Cortex of kidney (tissue), 1 donor: ENCODE measurements at places on chromosomes 7 and 10.

DNA sequence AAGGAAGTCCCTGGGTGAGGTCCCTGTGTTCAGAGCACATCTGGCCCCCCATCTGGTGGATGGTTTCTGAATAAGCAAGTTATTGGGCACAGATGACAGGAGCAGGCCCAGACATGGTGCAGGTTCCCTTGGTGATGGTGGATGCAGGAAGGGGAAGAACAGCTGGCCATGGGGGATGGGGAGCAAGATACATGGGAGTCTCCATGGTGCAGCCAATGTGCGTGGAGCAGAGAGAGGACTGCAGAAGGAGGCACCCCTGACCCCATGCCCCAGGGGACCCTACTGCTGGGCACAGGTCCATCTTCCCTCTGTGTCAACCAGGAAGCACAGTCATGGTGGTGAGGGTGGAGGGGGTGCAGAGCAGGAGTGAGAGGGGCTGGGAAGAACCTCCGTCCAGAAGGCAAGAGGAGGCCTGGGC, 43.8 kb upstream of the RABGEF1 start:
- no peak for DNase-seq

DNA sequence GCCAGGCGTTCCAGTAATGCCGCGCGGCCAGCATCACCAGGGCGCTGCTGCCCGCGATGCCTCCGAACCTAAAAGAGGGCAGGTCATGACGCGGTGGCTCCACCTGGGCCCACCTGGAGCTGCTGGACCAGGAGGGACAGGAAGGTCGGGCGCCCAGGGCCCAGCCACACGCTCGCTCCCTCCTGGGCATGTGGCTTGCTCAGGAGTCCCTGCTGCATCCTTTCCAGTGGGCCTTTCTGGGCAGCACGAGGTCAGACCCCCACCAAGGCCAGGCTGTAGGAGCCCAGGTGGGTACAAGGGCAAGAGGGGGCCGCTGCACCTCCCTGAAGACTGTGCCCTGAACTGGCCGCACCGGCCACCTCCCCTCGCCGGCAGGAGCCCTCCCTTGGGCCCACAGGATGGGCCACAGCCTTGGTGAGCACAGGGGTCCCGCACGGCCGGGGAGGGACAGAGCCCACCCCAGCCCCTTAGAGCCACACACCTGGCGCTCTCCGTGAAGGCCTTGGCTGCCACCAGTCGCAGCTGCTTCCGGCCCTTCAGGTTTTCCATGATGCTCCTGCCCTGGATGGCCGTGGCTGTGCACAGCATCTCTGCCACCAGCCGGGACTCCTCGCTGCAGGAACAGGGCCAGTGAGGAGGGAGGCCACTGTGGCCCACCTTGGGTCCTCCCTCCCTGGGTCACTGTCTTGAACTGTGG, 43.2 kb downstream of the CFAP46 start:
- no peak for DNase-seq

- no peak for DNase-seq
Measured at GRCh38 chr7:156024201-156024600, 211.9 kb upstream of the SHH start.

- no peak for DNase-seq
Measured at GRCh38 chr7:43589728-43590127, 6.8 kb downstream of the STK17A start.

DNA sequence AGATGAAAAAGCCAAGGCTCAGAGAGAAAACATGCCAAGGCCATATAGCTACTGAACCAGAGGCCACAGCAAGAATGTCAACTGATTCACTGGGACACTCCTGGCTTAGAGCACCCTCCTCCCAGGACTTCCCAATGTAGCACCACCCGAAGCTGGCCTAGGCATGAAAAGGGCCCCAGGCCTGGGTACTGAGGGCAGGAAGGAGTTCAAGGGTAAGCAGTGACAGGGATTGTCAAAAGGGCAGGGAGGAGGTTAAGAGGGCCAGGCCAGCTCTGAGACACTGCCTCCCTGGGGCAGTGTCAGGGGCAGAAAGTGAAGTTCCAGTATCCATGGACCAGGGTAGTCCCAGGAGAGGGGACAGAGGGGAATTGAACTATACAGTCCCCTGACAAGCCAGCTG, 57.8 kb downstream of the FRMPD2 start:
- no peak for DNase-seq

DNA sequence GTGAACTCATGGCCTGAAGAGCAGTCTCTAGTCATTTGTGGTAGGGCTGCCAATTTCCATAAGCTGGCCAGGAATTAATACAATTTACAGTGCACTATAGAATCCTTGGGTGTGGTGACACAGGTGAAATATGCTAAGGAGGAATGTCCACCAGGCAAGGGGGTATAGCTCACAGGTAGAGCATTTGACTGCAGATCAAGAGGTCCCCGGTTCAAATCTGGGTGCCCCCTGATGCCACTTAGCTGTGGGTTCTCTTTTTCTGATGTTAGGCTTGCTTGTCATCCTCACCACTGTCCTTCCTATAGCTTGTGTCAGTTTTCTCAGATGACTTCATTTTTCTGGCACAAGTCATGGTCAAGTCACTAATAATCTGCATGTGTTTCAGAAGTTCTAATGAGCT, 108.7 kb downstream of the ZNF467 start:
- DNase-seq: no peak

DNA sequence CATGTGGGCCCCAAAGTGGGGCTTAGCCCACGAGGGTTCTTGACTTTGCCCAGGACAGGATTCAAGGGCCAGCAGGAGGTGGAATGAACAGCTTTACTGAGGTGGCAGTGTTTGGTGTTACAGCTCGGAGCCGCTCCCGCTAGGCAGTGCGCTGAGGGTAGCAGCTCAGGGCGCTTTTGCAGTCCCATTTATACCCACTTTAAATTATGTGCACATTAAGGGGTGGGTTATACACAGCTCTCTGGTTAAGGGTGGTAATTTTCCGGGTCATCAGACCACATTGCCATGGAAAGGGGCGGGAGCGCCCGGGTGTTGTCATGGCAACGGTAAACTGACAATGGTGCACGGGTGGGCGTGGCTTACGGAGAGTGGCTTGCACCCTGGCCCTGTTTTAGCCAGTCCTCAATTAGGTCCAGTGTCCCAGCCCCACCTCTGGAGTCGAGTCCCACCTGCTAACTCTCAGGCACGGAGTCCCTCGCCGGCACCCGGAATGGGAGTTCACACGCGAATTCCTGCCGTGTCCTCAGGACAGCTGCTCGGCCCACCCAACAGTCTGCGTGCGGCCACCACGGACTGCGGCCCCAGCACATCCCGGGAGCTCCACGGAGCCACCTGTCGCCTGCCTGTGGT, 58.2 kb upstream of the PDGFA start:
- DNase-seq: no peak

GRCh38 chr7:2217716-2218443, 14.9 kb downstream of the MAD1L1 start:
- DNase-seq: no peak

- no peak for DNase-seq
Measured at GRCh38 chr7:20722941-20723340, 63.7 kb downstream of the SP8 start.

DNA sequence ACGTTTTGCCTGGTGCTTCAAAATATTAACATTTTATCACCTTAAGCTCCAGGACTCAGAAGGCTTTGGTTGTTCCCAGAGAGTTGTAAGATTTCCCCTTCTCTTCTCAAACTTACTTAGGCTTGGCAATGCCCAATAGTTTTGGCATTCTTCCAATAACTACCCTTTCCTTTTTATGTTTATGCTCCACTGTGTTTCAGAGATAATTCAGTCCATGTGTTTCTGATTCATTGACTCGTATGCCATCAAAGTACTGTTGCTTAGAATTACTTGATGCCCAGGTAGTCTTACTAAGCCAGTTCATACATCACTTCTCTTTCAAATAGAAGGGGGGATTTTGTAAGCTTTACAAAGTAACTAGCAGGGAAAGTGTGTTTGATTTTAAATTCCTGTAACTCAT, 66.6 kb downstream of the AGMO start:
- DNase-seq: no peak
